Caki2 (cell line): ENCODE measurements at places on chromosomes 2 and 18. TPM values are rescaled to one million over a fixed set of nuclear protein-coding genes. Genes with fewer than 3 reads are reported as not detected.
A peak's percentile ranks its signal among the peaks of the same experiment; 100 is the strongest.

DNA sequence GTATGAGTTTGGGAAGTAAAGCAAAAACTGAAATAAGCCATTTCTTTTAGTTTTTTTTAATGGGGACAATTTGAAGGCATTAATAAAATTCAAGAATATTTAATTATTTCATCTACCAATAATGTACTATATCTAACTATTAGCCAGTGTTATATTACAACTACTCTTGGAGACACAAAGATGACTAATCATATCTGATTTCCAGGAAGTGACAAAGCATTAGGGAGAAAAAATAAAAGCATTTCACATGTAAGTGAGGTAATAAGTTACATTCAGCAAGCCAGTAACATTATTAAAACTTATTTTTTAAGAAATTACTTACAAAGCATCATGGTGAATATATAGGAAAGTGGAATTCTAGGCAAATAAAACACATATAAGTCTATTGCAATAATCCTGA lies 781.3 kb upstream of the NRXN1 start:
- no peak for DNase-seq

- DNase-seq = no peak
Observed at GRCh38 chr2:60337142-60337497, 216.3 kb downstream of the BCL11A start.

DNA sequence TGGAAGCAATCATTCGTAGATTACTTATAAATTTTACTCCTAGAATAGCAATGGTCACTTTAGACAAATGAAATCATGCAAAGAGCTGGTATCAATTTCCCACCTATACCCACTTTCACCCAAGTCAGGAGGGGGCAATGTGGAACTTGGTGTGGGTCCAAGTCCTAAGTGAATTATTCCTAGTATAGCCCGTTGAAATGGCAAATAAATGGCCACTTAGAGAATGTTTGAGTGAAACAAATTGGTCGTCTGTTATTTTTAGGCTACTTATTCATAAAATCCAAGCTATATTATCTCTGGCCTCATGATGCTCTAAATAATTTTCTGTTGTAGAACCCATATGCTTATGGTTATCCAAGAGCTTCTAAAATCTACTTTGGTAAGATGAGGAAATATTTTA lies 98.1 kb downstream of the MYO3B start:
- no peak for DNase-seq

- no peak for DNase-seq
Observed at GRCh38 chr2:174158003-174158402, 90.3 kb downstream of the OLA1 start.

GRCh38 chr2:104407641-104408040 lies 446.3 kb upstream of the POU3F3 start:
- DNase-seq = no peak

GRCh38 chr2:100628506-100628905 lies 65.7 kb downstream of the PDCL3 start:
- DNase-seq = no peak

DNA sequence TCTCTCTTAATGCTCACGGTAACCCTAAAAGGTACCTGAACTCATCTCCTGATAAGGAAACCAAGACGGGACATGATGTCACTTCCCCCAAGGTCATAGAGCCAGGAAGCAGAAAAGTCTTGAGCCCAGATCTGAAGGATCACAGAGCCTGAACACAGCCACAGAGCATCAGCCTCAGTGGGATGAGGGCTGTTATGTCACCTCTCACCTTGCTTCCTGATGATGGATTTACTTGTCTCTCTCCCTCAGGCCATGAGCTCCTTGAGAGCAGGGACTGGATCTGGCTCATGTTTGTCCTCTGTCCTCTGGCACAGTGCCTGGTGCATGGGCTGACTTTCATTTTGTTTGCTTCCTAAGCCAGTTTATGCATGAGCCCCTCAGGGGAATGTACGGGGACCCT lies 54.2 kb downstream of the SERTAD2 start:
- DNase-seq = no peak

GRCh38 chr2:99597616-99598015 lies 107.8 kb upstream of the REV1 start:
- DNase-seq = no peak

DNA sequence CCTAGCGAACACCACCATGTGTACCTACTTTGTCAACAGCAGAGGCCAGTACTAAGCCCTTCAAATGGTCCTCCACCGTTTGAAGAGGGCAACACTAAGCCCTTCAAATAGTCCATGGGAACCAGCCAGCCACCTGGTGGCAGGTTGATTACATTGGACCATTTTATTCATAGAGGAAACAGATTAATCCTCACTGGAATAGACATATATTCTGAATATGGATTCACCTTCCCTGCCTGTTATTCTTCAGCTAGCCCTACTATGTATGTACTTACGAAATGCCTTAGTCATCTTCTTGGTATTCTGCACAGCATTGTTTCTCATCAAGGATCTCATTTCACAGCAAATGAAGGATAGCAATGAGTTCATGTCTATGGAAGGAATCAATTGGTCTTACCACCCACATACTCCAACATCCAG lies 10.0 kb upstream of the ZNF396 start:
- DNase-seq = no peak

DNA sequence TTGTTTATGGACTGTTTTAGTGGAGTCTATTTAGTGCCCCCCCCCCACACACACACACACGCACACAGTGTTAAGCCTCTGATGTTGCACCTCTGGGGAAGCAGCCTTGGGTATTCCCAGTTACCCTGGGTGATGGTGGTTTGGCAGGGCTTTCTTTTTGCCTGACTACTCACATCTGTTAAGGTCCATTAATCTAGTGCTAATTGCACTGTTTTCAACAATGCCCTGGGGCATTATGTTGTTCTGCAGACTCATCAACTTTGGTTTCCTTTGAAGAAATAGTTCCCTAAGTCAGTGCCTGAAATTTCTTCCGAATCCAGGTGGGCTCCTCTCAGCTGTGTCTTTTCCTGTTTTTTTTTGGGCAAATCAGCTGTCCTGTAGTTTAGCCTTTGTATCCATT lies 34.7 kb downstream of the SPOPL start:
- peak; percentile 41 for DNase-seq

- DNase-seq = no peak
Observed at GRCh38 chr2:207045531-207045930, 106.2 kb downstream of the CPO start.

- DNase-seq = no peak
Observed at GRCh38 chr18:62555135-62555534, 32.3 kb downstream of the ZCCHC2 start.

The CPO gene
- total RNA-seq = 1.2 TPM in 1 of 2 replicates, not detected in the other

The OBSL1 gene
- total RNA-seq = 81.7 and 82.7 TPM in 2 replicates

The TNS1 gene
- 0.61 and 0.68 TPM in 2 replicates for total RNA-seq

The PRSS56 gene
- total RNA-seq = not detected in 2 replicates

The ITGB6 gene
- total RNA-seq = 17.4 and 41.1 TPM in 2 replicates

The ACOXL gene
- 0.06 TPM in 1 of 2 replicates, not detected in the other for total RNA-seq

The SCN2A gene
- total RNA-seq = 0.14 TPM in 1 of 2 replicates, not detected in the other

The DIPK1C gene
- not detected in 2 replicates for total RNA-seq
